ENCODE measurements at places on chromosomes 12 and 14.
A peak's percentile ranks its signal among the peaks of the same experiment; 100 is the strongest.

GRCh38 chr14:100241279-100241678 is 2.3 kb downstream of the YY1 start:
- no peak for DNase-seq

- peak; percentile 40 for DNase-seq
Measured at GRCh38 chr12:2387103-2387834, 334.5 kb downstream of the CACNA1C start.

- no peak for DNase-seq
Measured at GRCh38 chr12:69274861-69275260, 35.5 kb downstream of the CPSF6 start.

GRCh38 chr12:80053051-80053790 is 46.1 kb upstream of the OTOGL start:
- no peak for DNase-seq

GRCh38 chr14:70008284-70009262 is 129.4 kb downstream of the SMOC1 start:
- DNase-seq = no peak

Measured in GM13977 (cell line).